Frontal cortex (tissue), 4 donors: ENCODE measurements at places on chromosomes 5 and 9.

- DNase-seq: peak; percentile 58
These were observed 680 bp downstream of the GOLPH3 start for GRCh38 chr5:32173267-32174010.

DNA sequence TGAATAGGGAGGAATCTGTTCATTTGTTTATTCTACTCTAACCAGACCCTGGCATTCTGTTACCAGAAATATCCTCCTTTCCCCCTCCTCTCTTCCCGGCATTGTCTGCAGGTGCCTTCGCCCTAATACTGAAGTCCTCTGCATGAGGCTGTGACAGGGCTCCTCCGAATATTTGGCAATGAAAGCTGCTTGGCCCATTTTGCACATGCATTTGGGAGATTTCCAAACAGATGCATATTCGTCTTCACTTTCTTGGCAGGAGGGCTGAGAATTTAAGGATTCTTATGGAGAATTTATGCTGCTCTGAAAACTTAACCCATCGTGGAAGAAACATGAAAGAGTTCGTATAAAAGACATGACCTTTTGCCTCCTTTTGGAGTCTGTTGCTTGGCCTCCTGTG lies 484.0 kb downstream of the ZNF608 start:
- DNase-seq: no peak

GRCh38 chr5:117877731-117878130 lies 1110.6 kb downstream of the DTWD2 start:
- DNase-seq: no peak

DNA sequence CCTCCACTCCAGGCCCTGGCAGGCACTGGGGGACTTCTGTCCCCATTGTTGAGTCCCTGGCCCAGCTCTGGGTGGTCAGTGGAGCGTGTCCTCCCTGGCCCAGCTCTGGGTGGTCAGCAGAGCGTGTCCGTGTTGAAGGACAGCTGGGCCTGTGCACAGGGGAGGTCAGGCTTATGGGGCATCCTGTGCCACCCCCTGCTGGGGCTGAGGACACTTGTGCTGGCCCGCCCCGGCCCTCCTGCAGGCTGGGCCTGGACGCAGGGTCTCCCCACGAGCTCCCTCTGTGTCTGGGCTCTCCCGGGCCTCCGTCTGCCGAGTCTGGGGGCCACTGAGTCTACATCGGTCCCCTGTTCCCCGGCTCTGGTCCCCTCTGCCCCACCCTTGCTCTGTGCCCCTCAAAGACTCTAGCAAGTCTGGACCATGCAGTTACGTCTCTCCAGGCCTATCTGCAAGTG lies 11.5 kb upstream of the CLIC3 start:
- no peak for DNase-seq

DNA sequence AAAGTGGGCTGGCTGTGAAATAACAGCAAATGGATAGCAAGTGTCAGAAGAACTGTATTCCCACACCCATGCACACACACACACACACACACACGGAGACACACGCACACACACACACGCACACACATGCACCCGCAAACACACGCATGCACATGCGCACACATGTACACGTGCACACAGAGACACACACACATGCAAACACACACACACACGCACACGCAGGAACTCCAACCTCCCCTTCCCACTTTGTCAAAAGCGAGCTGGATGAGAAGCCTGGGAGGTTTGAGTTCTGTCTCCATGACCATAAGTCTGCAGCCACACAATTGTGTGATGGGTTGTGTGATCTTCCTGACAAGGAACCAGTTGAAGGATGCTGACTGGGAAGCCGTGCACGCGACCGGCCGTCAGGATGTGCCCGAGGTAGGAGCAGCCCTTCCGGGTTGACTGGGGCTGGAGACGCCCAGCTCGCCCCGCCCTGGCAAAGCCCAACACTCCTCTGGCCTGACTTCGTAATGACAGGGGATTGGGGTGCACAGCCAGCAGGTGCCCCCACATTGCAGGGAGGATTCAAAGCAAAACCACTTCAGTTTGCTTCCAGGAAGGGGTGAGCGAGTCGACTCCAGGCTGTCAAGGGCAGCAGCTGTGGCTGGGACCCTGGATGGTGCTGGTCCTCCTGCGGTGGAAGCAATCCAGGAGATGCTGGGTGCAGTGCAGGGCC lies 29.3 kb upstream of the NKD2 start:
- DNase-seq: no peak

DNA sequence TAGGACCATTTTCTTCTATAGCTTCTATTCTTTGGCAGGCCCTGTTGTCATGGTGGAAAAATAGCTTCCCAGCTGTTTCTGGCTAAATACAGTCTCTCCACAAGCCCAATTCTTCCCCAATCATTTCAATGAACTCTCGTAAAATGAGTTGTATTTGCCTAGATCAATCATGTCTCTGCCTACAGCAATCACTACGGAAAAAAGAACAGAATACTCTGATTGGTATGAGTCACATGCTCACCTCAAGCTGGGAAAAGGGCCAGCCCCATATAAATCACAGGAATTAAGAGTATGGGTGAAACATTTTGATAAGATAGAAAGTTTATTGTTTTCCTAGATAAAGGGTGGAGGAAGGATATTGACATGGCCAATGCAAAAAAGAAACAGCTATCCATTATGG lies 711.4 kb downstream of the EFNA5 start:
- no peak for DNase-seq

DNA sequence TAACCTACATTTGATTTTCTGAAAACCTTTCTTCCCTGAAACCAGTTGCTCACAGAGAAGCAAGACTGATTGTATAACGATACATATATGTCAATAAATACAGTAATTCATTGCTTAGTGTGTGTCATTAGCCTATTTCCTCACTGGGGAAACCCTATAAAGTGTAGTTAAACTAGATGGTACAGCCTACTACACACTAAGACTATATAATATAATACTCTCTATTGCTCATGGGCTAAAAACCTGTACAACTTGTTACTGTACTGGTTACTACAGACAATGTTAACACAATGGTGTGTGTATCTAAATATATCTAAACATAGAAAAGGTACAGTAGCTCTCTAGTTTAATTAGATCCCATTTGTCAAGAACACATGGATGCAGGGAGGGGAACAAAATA lies 181.2 kb downstream of the CDH18 start:
- DNase-seq: no peak

- no peak for DNase-seq
These were observed 52.7 kb upstream of the GDNF start for GRCh38 chr5:37892586-37892985.

DNA sequence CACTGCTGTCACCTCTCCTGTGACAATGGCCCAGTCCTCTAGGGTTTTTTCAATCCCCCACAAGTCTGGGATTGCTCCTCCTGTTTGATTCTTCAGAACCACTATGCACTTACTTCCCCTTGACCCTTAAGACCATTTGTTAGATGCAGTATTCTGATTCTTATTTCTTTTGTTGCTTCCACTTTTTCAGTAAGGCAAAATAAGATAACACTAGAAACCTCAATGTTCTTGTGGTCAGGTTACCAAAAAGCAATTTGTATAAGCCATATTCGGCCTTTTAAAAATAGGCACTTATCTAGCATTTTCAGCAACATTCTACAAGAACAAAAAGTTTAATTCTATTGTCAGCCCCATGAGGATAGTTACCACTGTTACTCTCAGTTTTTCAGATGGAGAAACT lies 220.0 kb downstream of the KDM4C start:
- no peak for DNase-seq

- no peak for DNase-seq
These were observed 567.3 kb upstream of the KLF4 start for GRCh38 chr9:108056805-108057386.

DNA sequence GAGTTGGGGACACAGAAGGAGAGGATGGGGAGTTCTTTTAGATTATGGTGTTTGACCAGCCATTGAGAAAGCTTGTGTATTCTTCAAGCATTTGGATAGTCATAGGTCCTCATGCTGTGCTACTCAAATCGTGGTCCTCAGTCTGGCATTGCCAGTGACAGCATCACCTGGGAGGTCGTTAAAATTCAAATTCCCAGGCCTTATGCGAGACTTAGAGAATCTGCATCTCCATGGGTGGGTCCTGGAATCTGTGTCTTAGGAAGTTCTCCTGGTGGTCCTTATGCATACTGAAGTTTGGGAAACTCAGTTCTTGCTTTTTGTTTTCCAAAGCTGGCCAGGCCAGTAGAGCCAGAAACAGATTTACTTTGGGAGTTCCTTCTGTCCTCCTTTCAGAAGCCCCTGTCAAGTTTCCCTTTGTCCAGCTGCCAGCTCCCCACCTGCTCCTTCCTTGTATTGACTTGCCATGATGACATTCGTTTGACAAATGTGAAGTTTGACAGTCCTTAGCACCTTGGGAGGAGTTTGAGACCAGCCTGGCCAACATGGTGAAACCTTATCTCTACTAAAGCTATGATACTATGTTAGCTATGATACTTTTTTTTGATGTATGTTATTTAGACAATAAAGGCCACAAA lies 95.6 kb downstream of the PALM2AKAP2 start:
- DNase-seq: no peak

GRCh38 chr5:38776149-38776896 lies 69.5 kb upstream of the OSMR start:
- no peak for DNase-seq

DNA sequence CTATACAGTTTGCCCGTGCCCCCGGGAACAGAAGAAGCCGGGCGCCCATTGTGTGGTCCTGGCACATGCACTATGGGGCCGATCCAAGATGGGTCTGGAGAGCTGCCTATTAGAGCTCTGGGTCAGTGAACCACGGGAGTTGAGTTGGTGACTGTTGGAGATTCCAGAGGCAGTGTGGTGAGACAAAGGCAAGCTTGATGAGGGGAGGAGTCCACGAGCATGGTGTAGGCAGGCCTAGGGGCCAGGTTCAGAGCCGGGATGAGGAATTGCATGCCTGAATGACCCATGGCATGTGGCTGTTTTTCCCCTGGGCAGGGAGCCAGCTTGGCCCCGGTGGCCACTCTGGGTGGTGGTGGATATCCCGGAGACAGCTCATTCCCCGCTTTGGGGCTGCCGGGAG lies 84.4 kb upstream of the STC2 start:
- DNase-seq: peak; percentile 27

- DNase-seq: no peak
These were observed 4.8 kb downstream of the N4BP3 start for GRCh38 chr5:178117923-178118701.

GRCh38 chr5:140835622-140836510 lies 1.8 kb downstream of the PCDHA7 start:
- no peak for DNase-seq

DNA sequence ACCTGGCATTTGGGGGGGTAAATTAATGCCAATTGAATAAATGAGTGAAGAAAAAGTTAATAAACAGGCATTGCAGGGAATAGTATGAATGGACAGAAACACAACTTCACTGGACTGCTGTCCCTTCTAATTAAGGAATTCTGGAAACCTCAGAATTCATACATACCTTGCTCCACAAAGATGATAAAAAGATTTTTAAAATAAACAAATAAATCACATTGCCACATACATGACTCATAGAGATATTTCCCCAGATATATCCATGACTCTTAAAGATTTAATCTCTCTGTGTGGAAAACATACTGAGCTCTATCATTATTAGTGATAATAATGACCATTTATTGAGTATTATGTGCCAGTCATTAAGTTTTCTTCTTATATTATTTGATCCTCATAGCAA lies 469.0 kb upstream of the MEF2C start:
- no peak for DNase-seq

GRCh38 chr5:167112556-167112955 lies 1178.9 kb upstream of the WWC1 start:
- DNase-seq: no peak

DNA sequence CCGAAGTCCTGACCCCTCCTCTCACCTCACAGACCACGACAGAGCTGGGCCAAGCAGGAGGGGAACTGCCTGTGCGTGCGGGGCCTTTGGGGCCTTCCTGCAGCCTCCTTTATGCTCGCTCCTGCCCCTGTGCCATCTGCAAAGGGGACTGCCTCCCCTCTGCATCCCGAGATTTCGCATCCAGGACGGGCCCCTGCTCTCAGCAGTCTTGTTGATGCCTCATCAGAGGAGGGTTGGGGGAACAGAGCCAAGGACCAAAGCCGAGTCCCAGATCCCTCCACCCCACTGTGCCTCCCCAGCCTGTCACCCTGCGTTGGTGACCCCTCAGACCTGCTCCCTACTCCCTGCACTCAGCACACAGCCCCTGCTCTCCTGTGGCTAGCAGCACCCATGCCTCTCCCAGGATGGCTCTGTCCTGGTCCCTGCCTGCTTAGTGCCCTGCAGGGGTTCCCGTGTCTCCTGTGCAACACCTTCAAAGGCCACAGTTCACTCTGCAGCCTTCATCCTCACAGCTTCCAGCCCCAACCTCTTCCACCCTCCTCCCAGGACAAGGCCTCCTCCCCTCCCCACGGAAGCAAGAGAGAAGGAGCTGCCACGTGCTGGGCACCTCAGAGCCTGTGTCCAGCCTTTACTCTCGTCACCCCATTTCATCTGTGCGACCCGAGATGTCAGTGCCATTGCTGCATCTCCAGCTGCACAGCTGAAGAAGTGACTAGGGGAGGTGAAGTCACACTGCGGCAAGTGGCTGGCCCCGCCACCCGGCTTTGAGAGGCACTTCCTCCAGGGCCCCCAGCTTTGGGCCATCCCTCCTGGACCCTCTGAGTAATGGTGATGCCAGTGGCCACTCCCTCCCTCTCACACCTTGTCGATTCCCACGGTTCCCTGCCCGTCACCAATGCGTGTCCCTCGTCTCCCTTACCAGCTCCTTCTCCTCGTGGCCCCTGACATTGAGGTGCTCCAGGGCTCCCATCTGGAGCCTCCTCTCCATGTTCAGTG lies 62.6 kb upstream of the LRRTM2 start:
- no peak for DNase-seq
